ENCODE measurements at places on chromosomes 6 and 20.

DNA sequence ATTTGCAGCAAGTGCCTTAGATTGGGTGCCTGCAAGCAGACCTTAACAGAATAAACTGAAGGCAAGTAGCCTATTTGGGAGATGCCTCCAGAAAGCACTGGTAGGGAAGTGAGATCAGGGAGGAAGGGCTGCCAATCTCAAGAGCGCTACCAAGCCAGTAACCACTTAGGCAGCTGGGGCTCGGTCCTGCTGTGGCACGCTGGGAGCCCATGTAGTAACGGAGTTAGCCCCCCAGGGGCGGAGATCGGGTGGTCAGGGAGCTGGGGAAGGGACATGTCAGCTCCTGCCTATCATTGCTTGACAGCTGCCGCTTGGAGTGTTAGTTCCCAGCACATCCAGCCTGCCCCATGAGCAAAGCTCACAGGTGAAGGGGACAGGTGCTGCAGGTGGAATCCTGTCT, 127.0 kb downstream of the CEBPB start:
- DNase-seq, result no peak

- no peak for DNase-seq
Observed at GRCh38 chr20:62525014-62525413, 49.2 kb upstream of the GATA5 start.

GRCh38 chr20:9185511-9185910, 116.6 kb downstream of the PLCB4 start:
- no peak for DNase-seq

- DNase-seq, result no peak
Observed at GRCh38 chr6:14286144-14286543, 168.6 kb downstream of the CD83 start.

DNA sequence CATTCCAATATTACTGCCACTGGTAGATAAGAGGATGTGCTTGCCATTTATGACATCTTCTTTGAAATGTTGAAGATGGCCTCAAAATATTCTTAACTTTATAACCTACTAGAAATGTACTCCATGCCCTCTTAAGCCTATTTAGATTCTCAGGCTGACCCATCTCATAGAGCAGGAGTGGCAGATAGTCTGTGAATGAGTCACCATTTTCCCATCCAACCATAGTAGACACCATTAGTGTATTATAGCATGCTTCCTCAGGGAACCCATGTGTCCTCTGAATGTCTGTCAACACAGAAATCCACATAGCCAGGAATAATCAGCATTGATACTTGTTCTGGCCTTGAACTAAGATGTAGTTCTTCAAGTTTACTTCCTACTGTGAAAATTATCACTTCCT, 150.2 kb downstream of the IMPG1 start:
- DNase-seq, result no peak

- no peak for DNase-seq
Observed at GRCh38 chr6:74674377-74674776, 531.5 kb downstream of the COL12A1 start.

- no peak for DNase-seq
Observed at GRCh38 chr6:167214206-167214605, 56.4 kb upstream of the GPR31 start.

DNA sequence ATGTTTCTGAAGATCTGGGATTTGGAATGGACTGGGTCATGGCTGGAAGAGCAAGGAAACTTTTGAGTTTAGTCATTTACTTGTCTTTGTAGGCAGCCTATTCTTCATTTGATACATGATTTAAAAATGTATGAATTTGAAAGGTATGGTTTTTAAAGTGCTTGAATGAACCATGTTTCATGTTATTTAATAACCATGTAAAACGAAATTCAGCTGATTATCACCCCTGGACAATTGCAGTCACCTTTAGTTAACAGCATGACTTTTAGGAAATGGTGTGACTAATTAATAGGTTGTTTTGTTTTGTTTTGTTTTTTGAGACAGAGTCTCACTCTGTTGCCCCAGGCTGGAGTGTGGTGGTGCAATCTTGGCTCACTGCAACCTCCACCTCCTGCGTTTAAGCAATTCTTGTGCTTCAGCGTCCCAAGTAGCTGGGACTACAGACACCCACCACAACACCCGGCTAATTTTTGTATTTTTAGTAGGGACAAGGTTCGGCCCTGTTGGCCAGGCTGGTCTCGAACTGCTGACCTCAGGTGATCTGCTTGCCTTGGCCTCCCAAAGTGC, 2.1 kb downstream of the STX11 start:
- no peak for DNase-seq

DNA sequence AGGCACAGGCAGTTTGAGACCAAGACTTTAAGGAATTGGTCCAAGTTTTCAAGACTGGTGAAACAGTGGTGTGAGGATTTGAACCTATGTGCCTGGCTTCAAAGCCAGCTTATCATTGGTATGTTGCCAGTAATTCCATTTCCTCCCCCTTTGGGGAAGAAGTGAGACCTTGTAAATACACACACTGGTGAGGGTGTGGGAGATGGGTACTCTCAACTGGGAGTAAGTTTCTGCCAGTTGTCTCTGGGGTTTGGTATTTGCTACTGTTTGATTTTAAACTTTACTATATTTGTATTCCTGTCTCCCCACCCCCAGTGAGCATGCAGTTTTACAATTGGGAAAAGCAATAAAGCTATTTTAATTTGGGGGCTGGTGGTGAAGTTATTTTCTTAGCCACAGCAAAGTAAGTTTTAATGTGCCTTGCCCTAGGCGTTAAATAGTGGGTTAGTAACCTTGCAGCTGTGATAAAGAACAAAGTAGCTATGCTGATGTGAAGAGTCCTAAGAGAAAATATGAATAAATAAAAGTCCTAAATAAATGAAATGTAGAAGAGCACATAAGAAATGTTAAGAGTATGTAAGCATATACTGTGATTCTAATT, 31.0 kb downstream of the SNX9 start:
- no peak for DNase-seq

- DNase-seq, result no peak
Observed at GRCh38 chr6:100721256-100721655, 159.9 kb downstream of the ASCC3 start.

DNA sequence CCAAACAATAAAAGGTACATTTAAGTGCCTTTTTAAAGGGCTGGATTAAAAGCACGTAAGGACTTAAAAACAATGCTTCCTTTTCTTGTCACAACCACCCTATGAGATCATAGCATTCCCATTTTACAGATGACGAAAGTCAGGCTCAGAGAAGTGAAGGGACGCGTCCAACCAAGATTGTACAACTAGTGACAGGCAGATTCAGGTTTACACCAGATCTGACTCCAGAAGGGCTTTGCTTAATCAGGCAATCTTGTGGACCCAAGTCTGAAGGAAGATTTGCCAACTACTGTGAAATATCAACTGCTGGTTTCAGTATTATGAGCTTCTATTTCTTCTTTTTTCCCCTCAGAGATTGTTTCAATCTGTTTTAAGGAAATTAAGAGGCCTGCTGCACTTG, 877 bp downstream of the ENPP4 start:
- DNase-seq, result no peak

DNA sequence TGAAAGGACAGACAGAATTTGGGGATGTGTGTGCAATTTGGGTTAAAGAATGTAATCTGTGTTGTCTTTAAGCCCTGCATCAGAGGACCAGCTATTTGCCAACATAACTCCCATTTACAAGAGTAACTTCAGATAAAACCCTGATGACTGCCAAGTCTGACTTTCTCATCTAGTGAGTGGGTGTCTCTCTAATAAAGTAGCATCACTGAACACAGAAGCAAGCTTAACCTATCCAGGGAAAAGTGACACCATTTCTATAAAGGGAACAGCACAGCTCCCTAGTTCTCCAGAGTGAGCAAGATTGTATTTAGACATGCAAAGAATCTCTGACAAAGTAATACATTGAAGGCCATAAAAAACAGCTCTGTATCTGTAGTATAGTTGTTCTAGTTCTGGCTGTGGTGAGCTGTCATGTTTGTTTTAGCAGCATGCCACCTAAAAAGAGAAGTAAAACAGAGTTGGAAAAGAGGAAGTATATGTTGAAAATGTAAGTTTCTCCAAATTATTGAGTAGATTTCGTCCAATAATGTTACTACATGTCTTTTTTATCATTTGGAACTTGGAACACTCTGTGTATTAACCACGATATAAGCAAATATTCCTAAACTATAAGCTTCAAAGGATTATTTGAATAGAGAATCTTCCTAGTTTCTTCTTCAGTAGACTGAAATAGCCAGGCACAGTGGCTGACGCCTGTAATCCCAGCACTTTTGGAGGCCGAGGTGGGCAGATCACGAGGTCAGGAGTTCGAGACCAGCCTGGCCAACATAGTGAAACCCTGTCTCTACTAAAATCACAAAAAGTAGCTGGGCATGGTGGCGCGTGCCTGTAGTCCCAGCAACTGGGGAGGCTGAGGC, 8.8 kb upstream of the PIM1 start:
- no peak for DNase-seq

Measured in stimulated activated CD4-positive, alpha-beta T cell treated with anti-CD3 and anti-CD28 coated beads, Interleukin-15, amount 100 ng/mL, for 1 hour (primary cell).